ENCODE measurements at places on chromosomes 11 and 22.

DNA sequence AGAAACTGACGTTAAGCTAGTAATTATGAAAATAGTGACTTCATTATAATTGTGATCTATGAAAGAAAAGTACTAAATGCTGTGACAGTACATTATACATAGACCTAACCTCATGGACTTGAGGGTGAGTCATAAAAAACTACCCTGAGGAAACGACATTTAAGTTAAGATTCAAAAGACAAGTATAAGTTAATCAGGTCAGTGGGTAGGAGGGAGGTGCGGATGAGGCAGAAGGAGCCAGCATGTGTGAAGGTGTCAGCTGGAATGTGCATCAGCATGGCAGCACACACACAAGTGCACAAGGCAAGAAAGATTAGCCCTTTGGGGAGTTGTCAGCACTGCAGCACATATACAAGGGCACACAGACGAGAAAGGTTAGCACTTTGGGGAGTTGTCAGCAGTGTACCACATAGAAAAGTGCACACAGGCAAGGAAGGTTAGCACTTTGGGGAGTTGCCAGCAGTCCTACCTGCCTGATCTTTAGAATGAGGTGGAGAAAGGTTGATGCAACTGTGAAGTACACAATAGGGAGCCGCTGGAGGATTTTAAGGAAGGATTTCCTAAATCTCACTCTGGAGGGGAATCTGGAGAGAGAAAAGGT is 31.6 kb upstream of the CAVIN3 start:
- DNase-seq, result no peak

DNA sequence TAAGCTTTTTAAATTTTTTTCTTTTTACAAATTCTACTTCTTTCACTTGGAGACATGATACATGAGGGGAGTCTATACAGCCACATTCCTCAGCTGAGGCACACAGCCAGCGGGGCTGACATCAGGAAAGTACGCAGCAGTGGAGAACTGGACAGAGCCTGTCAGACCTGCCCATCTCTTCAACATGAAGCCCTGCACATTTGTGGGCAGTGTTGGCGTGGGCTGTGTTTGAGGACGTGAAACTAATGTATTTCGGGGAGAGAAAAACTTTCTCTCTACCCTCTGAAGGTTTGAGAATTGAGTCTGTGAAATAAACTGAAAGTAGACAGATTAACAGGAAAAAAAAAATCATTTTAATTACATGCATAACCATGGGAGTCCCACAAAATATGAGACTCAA is 84.8 kb upstream of the HTATIP2 start:
- no peak for DNase-seq

DNA sequence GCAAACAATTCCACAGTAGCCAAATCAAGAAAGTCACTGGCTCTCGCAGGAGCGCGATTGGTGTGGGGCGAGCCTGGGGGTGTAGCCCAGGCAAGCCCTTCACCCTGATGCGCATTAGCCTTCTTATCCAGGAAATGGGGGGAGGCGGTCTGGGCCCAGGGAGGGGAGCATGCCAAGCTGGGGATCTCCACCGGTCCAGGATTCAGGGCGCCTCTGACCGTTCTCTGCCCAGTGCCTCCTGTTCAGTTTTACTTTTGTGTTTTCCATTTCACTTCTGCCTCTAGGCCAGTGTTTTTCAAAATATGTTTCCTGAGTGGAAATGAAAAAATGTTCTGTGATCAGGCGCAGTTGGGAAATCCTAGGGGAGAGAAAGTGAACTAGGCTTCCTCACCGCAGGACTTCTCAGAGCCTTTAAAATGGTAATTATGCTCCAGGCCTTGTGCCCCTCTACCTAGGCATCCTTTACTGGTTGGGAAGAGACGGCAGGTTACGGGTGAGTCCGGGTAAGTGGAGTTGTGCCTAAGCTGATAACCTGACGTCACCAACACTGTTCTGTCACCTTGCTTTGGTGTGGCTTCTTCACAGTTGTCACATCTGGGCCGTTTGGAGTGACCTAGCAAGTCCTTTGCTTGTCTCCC is 18.4 kb downstream of the LRP5 start:
- DNase-seq, result no peak

DNA sequence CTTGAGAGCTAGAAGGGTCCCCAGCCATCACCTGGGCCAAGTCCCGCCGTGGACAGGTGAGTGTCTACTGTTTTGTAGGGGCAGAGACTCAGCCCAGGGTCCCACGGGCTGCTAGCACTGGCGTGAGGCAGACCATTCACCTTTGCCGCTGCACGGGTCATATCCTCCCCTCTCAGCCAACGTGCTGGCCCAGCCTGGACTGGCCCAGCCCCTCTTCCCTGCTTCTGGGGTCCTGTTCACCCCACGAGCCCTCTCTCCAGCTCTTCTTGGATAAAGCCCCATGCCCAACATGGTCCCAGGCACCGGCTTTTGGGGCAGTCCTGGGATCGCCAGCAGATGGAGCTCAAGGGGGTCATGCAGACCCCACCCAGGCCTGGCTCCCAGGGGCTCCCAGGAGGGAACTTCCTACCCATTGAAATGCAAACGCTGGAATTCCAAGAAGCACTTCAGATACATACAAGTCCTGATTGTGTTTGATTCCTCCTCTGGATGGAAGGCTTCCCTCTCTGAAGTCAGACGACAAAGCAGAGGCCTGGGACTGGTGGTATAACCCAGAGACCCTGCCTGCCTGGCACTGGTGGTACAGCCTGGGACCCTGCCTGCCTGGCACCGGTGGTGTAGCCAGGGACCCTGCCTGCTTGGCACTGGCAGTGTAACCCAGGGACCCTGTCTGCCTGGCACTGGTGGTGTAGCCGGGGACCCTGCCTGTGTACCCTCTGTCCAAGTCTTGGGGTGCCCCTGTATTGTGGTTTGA is 8.9 kb upstream of the SEPTIN5 start:
- no peak for DNase-seq
